Stimulated activated CD8-positive, alpha-beta memory T cell treated with anti-CD3 and anti-CD28 coated beads, Interleukin-7, amount 100 ng/mL, for 48 hours (primary cell): ENCODE measurements at places on chromosomes 3 and 15.

- no peak for DNase-seq
Measured at GRCh38 chr3:71077070-71077469, 506.5 kb downstream of the FOXP1 start.

GRCh38 chr3:40187945-40188344 lies 121.6 kb upstream of the EIF1B start:
- no peak for DNase-seq

DNA sequence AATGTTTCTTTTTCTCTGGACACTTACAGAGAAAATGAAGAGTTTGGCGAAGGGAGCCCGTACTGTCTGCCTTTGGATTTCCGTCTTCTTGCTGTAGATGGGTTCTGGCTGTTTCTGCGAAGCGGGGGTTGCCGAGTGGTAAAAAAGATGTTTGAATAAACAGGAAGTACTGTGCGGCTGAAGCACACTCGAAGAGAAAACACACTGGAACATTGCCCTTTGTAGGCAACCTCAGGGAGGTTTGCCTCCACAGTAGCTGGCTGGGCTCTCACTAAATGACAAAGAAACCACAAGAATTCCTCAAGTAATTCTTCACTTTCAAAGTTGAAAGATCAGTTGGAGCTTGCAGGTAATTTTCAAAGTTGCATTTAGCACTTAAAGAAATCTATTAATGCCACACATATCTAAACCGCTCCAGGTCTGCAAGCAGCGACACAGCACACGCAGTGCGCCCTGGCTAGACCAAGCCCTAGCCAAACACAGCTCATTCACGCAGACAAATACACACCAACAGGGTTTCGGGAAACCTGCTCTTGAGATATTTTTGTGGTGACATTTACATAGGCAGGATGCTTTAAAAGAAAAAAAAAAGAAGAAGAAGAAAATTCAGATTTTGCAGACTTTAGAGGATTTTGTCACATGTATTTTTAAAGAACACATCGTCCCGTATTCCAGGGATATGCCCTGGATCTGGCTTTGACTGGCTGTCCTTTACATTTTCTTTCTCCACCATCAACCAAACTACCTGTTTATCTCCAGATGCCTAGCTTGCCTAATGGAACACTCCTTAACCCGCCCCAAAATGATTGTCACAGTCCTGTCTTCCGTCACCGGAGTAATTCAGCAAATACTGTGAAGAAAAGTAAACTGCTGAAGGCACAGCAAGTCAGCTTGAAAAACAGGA lies 452.8 kb downstream of the FOXP1 start:
- DNase-seq, result no peak

- no peak for DNase-seq
Measured at GRCh38 chr3:2603692-2604289, 505.1 kb downstream of the CNTN4 start.

DNA sequence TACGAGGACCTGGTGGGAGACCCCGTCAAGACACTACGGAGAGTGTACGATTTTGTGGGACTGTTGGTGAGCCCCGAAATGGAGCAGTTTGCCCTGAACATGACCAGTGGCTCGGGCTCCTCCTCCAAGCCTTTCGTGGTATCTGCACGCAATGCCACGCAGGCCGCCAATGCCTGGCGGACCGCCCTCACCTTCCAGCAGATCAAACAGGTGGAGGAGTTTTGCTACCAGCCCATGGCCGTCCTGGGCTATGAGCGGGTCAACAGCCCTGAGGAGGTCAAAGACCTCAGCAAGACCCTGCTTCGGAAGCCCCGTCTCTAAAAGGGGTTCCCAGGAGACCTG lies 2.5 kb downstream of the CHST2 start:
- DNase-seq, result no peak

DNA sequence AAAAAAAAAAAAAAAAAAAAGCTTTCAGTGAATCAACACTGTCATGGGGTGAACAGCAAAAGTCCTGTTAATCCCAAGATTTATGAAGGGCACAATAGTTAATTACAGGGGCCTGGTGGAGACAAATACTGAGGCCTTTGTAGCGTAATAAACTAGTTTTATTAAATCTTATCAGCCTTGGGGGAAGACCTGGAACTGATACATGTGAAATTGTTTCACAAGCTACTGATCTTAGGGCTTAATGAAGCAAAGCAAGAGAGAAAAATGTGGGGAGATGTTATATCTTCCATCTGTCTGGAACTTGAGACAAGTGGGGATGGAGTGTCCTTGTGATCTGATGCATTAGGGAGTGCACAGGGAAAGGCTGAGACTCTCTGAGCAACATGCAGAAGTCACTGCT lies 47.9 kb upstream of the OSBPL11 start:
- no peak for DNase-seq

GRCh38 chr3:27521179-27521871 lies 37.1 kb upstream of the SLC4A7 start:
- DNase-seq, result no peak

GRCh38 chr15:89150287-89150686 lies 62.0 kb downstream of the ABHD2 start:
- no peak for DNase-seq

- DNase-seq, result no peak
Measured at GRCh38 chr3:119228373-119229145, 12.1 kb downstream of the B4GALT4 start.

DNA sequence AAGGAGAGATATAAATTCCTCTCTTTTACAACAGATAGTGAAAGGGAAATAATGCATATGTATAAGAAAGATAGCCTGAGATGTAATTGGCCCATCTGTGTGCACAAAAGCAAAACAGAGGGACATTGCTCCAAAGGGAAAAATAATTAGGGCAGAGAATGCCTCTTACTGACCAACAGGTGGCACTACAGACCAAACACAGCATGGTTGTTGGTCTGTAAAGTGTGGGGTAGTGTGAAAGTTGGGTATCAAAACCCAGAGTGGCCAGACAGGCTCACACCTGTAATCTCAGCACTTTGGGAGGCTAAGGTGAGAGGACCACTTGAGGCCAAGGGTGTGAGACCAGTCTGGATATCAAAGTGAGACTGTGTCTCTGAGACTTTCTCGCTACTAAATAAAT lies 4.5 kb upstream of the TLNRD1 start:
- no peak for DNase-seq
